HCT116 (cell line): ENCODE measurements at places on chromosomes 2 and 18.

GRCh38 chr2:26318950-26319349, 27.0 kb upstream of the SELENOI start:
- no peak for DNase-seq
- no peak overlapping the region for H3K27ac ChIP-seq

- H3K4me3 ChIP-seq, result no peak overlapping the region
- no peak overlapping the region for H3K27ac ChIP-seq
- 0 out of 2 replicates have a peak, but pooled peaks cover 3% of the 10 kb centered on the region for H3K27me3 ChIP-seq
- H3K36me3 ChIP-seq, result no peaks in the 10 kb centered on the region
Measured at GRCh38 chr2:239609607-239610310, 208.9 kb upstream of the HDAC4 start.

DNA sequence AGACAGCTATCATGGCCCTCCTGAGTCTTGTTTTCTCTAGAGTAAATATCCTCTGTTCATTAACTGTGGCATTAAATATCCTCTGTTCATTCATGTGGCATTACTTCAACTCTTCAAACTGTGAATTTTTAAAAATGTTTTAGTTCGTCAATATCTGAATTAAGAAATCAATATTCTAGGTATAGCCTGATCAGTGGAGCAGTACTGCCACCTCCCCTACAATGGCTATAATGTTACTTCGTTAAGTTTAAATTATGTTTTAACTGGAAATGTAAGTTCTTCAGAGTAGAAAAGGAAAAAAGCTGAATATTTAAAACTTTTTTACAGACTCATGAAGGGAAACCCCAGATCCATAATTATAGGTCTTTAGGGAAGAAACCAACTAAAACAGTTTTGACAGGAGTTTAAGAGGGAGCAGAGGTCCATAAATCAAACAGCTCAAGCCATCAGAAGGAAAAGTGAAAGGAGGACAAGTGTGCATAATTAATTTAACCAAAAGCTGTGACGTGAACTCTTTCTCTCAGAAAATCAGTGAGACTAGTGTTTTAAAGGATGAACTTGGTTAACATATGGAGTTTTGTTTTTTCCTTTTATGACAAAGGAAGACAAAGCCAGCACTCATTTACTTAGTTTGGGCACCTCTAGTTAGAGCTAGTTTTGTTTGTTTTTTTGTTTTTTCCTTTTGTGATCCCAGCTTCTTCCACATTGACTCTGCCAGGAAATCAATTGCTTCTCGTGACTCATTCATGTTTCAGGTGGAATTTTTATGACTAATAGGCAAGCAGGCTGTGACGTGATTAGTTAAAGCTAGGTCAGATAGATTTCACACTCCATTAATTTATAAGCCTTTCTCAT, 44.9 kb downstream of the RBBP8 start:
- peaks cover 26% of the 10 kb centered on the region for H3K4me1 ChIP-seq
- no peak overlapping the region for H3K4me3 ChIP-seq
- peak overlapping the region; percentile 74 for H3K27ac ChIP-seq
- peaks cover 18% of the 10 kb centered on the region for H3K36me3 ChIP-seq

GRCh38 chr2:119431155-119431975, at the start of gene TMEM37:
TMEM37 (plus strand) TSS chr2:119431854; CDS start chr2:119431904, 50 bp downstream.
- DNase-seq, result peak; percentile 28
- H3K27me3 ChIP-seq, result no peaks in the 10 kb centered on the region
- H3K27ac ChIP-seq, result peak within 1 kb of the TSS; percentile 32; the same call in 1 of the 2 replicates
- peak within 1 kb of the TSS; percentile 57 for H3K4me3 ChIP-seq

- H3K4me1 ChIP-seq, result no peaks in the 10 kb centered on the region
- H3K27me3 ChIP-seq, result no peaks in the 10 kb centered on the region
- no peak overlapping the region for H3K4me3 ChIP-seq
- no peak overlapping the region for H3K27ac ChIP-seq
- DNase-seq, result no peak
Measured at GRCh38 chr2:168986398-168986943, 44.7 kb downstream of the ABCB11 start.

DNA sequence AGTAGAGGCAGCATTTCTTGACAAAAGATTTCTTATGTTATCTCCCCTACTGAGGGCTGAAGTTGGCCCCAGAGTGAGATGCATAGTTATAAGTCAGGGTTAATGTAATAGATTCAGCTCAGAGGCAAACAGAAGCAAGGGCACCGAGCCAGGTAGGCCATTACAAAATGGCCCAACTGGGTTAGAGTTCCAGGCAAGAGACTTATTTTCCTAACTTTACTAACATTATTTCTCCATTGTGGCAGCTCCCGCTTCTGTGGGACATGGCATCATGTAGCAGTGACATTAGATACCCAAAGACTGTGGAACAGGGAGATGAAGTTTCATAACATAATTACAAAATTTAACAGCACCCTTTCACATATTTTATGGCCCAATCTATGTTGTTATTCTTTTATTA, 27.1 kb downstream of the TSPYL6 start:
- H3K4me1 ChIP-seq, result no peaks in the 10 kb centered on the region
- no peaks in the 10 kb centered on the region for H3K27me3 ChIP-seq
- no peak overlapping the region for H3K4me3 ChIP-seq
- DNase-seq, result no peak
- H3K36me3 ChIP-seq, result no peaks in the 10 kb centered on the region

DNA sequence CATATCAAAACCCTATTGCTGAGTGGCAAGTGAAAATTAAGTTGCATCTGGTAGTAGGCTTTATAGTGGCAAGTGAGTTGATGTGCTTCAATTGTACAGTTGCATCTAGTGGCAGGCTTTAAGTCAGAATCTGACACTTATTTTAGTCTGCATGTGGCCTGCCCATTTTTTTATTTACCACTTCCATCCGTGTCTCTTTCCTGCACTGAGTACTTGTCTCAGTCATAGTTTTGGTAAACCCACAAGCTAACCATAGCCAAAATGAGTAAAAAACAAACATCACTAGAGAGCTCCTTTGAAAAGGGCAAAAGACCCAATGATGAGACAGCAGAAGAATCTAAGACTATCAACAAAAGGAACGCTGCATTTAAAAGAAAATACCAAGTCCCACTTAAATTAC, 96.0 kb upstream of the CRACDL start:
- H3K27ac ChIP-seq, result no peak overlapping the region
- DNase-seq, result no peak
- H3K27me3 ChIP-seq, result no peaks in the 10 kb centered on the region
- H3K36me3 ChIP-seq, result no peaks in the 10 kb centered on the region
- peaks cover 9% of the 10 kb centered on the region; the same call in 1 of the 2 replicates for H3K4me1 ChIP-seq
- no peak overlapping the region for H3K4me3 ChIP-seq

GRCh38 chr2:20425371-20425881, 21.4 kb upstream of the RHOB start:
- no peak for DNase-seq
- H3K27ac ChIP-seq, result no peak overlapping the region
- no peaks in the 10 kb centered on the region for H3K27me3 ChIP-seq
- H3K4me1 ChIP-seq, result no peaks in the 10 kb centered on the region
- H3K36me3 ChIP-seq, result no peaks in the 10 kb centered on the region
- H3K4me3 ChIP-seq, result no peak overlapping the region

GRCh38 chr18:65631766-65632165, 119.0 kb upstream of the CDH7 start:
- no peaks in the 10 kb centered on the region for H3K27me3 ChIP-seq
- no peak overlapping the region for H3K27ac ChIP-seq
- no peaks in the 10 kb centered on the region for H3K36me3 ChIP-seq
- H3K4me1 ChIP-seq, result no peaks in the 10 kb centered on the region
- H3K4me3 ChIP-seq, result no peak overlapping the region

DNA sequence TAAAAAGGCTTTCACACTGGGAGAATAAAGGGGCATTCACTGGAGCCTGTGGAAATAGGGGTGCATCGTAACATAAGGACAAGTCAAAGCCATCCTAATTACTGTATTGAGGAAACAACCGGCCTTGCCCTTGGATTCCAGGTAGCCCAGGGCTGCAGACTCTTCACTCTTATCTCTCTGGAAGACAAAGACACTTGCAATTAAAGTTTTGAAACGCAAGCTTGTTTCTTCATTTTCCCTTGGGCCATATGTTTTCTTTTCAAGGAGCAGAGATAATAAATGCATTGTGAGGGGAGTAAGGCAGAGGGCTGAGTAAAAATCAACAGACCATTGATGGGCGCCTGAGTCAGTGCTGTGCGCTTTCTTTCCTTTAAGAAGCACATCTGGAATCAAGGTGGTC, 11.5 kb downstream of the TNFRSF11A start:
- H3K4me3 ChIP-seq, result no peak overlapping the region
- peaks cover 9% of the 10 kb centered on the region for H3K4me1 ChIP-seq
- H3K36me3 ChIP-seq, result no peaks in the 10 kb centered on the region
- H3K27me3 ChIP-seq, result no peaks in the 10 kb centered on the region
- H3K27ac ChIP-seq, result no peak overlapping the region
- DNase-seq, result no peak

- no peak overlapping the region for H3K4me3 ChIP-seq
- no peak overlapping the region for H3K27ac ChIP-seq
- H3K27me3 ChIP-seq, result no peaks in the 10 kb centered on the region
- no peak for DNase-seq
Measured at GRCh38 chr2:130877258-130877657, 40.5 kb downstream of the ARHGEF4 start.

GRCh38 chr2:99425022-99425421, 64.8 kb downstream of the REV1 start:
- H3K4me3 ChIP-seq, result no peak overlapping the region
- peaks cover 18% of the 10 kb centered on the region for H3K36me3 ChIP-seq
- no peak overlapping the region for H3K27ac ChIP-seq
- H3K27me3 ChIP-seq, result no peaks in the 10 kb centered on the region
- no peak for DNase-seq

GRCh38 chr2:43233218-43234212, 7.1 kb upstream of the ZFP36L2 start:
- H3K4me3 ChIP-seq, result no peak overlapping the region
- no peak overlapping the region for H3K27ac ChIP-seq
- DNase-seq, result no peak
- no peaks in the 10 kb centered on the region for H3K4me1 ChIP-seq

GRCh38 chr2:10655499-10656225, 34.1 kb downstream of the NOL10 start:
- peaks cover 19% of the 10 kb centered on the region for H3K36me3 ChIP-seq
- no peak overlapping the region for H3K27ac ChIP-seq
- H3K4me1 ChIP-seq, result peaks cover 54% of the 10 kb centered on the region
- H3K27me3 ChIP-seq, result no peaks in the 10 kb centered on the region
- no peak overlapping the region for H3K4me3 ChIP-seq

GRCh38 chr18:74139888-74140287, 7.7 kb downstream of the FBXO15 start:
- H3K4me1 ChIP-seq, result no peaks in the 10 kb centered on the region
- DNase-seq, result no peak
- peaks cover 15% of the 10 kb centered on the region for H3K27me3 ChIP-seq
- H3K36me3 ChIP-seq, result no peaks in the 10 kb centered on the region
- no peak overlapping the region for H3K4me3 ChIP-seq
